ENCODE measurements at places on chromosomes 6 and 20.
A peak's percentile ranks its signal among the peaks of the same experiment; 100 is the strongest.

- DNase-seq: no peak
Measured at GRCh38 chr6:130070326-130070725, 51.9 kb downstream of the L3MBTL3 start.

DNA sequence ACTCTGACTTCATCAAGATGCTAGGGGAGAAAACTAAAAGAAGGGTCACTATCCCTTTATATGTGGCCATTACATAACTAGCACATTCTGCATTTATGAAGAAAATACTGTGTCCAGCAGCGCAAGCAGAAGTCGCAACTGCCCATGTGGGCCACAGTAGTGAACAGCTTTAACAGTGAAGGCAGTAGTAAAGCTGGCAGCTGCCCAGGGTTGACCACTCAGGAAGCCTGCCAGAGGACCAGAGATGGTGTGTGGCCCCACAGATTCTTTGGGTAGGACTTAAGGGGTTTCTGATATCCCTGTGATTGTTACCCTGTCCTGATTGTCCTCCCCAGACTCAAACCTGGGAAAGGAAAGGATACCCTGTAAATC, 88.3 kb upstream of the NT5E start:
- DNase-seq: no peak

DNA sequence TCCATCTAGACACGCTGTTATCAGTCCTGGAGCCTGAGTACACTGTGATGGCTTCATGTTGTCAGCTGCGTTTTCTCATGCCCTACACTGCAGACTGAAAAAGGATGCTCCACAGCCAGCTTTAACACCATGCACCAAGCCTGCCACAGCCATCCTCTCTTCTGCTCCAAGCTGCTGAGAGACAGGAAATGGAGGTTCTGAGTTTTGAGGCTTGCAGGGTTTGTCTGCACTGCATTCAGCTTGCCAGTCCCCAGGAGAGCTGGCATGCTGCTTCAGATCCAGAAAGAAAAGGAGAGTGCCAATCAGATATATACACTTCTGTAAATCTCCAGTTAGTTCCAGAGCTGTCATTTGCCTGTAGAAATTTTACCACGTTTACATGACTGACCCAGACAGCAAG, 550.7 kb upstream of the FLRT3 start:
- DNase-seq: no peak

- peak; percentile 51 for DNase-seq
Measured at GRCh38 chr6:2909718-2910117, 6.6 kb upstream of the SERPINB9 start.

GRCh38 chr6:14591998-14592397, 474.4 kb downstream of the CD83 start:
- DNase-seq: no peak

GRCh38 chr6:45949256-45949655, 66.4 kb downstream of the CLIC5 start:
- DNase-seq: no peak

All from iris pigment epithelial cell (primary cell).